Activated naive CD4-positive, alpha-beta T cell (primary cell): ENCODE measurements at places on chromosomes 5 and 9.

- DNase-seq, result no peak
These were observed 38.9 kb downstream of the ADAMTS16 start for GRCh38 chr5:5179079-5179478.

GRCh38 chr5:174972291-174972690 lies 247.9 kb downstream of the MSX2 start:
- DNase-seq, result no peak

DNA sequence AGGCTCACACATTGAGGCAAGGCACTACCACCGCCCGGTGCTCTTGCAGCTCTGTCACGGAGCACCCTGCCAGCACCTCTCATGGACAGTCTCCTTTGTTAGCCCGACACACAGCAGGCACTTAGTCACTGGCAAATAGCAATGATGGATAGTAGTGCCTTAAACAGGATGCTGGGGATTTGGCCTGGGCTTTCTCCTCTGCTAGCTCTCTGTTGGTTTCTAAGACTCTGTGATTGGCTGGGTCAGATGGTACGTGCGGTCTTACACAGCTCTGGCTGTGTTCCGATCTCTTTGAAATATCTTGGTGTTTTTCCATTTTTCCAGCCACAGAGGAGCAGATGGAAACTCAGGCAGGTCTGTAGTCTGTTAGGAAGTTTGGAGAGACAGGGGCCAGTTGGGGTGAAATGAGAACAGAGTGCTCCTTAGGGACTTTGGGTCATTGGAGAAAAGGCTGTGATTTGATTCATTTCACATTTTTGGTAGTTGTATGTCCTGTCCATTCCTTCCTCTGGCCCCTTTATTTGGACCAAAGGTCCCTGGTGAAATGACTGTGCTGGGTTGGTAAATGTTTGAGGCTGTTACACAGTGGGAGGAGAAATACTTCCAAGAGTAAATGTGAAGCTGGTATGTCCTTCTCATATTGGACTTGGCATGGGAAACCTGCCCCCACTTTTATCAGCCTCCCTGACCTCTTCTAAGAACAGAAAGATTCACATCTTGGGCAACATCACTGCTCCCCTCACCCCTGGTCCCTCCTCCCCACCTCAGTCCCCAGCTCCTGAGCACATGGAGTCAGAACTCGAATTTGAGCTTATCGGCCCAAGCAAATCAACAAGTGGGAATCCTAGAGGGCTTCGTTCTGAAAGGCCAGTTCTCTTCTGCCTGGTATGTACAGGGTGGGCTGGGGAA lies 3.4 kb downstream of the SMIM3 start:
- no peak for DNase-seq

DNA sequence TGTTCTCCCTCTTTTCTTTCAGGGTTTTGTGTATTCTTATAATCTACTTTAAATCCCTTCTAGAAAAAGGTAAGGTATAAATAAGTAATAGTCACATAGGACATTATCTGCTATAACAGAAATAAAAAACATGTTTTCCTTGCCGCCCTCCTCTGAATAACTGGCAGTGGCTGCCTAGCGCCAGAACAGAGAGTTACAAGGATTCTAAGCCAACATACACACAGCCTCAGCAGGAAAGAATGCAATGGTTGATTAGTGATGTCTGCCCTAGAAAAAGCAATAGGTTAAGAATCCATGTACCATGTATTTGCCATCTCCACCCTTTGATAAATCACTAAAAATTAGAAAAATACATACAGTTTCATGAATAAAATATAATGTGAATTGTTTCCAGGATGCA lies 4.9 kb downstream of the MED27 start:
- no peak for DNase-seq

- no peak for DNase-seq
These were observed 20.9 kb downstream of the CDHR2 start for GRCh38 chr5:176570044-176570443.

- no peak for DNase-seq
These were observed 18.8 kb downstream of the BTNL9 start for GRCh38 chr5:181058786-181059296.

GRCh38 chr5:64925123-64925522 lies 156.4 kb downstream of the CWC27 start:
- no peak for DNase-seq

DNA sequence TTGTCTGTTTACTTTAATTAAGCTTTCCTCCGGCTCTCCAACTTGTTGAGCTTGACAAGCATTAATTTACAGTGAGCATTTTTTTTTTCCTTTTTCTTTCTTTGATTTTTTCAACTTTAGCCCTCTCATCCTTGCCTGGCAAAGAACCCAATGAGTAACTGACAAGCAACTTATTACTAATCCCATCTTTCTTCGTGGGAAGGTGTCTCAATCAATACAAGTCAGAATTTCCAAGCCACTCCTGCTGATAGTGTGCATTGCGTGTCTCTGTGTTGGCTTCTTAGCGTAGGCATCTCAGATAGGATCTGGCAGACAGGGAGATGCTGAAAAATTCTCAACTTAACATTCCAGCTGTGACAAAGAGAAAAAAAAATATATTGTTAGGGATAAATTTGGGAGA lies 527.7 kb upstream of the WWC1 start:
- no peak for DNase-seq

DNA sequence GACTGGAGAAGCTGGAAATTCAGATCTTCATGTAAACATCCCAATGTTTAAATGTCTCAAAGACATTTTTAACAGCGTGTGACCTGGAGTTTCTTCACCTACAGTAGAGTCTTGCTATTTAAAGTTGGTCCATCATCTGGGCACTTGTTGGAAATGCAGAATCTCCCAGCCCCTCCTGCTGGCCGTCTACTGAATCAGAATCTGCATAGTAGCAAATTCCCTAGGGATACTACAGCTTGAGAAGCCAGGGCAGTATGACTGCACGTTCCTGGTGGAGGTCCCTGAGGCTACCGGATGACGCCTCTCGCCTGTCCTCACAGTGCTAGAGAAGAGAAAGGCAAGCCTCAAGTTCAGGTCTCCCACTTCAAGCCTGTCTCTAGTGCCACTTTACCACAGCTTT lies 15.7 kb downstream of the SAP30L start:
- no peak for DNase-seq

DNA sequence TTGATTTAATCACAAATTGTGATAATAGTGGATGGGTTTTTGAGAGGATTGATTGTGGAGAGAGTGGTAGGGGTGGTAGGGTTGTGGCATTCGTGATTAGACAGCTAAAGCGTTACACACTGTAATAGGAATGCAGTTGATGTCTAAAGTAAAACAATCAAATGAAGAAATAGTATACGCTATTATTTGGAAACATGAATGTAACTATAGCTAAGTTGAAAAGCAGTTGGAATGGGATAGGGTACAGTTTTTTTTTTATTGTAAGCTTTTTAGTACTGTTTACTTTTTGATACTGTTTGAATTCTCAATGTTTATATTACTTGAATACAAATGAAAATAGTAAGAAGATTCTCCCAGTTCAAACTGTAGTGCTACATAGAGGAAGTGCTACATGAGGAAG lies 51.8 kb downstream of the RANBP17 start:
- DNase-seq, result no peak

- DNase-seq, result no peak
These were observed 722.6 kb downstream of the TLE4 start for GRCh38 chr9:80294318-80294717.

DNA sequence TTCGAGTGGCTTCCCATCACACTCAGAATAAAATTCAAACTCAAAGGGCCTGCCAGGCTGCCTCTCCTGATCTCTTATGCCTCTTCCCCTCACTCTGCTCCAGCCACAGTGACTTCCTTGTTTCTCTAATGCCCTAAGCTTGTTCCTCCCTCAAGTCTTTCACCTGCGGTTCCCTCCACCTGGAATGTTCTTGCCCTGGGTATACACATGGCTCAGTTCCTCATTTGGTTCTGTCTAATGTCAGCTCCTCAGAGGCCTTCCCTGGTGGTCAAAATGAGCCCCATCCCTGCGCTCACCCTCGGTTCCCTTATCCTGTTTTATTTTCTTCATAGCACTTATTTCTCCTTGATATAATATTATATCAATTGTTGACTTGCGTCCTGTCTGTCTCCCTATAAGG lies 12.7 kb upstream of the CYSTM1 start:
- DNase-seq, result no peak

DNA sequence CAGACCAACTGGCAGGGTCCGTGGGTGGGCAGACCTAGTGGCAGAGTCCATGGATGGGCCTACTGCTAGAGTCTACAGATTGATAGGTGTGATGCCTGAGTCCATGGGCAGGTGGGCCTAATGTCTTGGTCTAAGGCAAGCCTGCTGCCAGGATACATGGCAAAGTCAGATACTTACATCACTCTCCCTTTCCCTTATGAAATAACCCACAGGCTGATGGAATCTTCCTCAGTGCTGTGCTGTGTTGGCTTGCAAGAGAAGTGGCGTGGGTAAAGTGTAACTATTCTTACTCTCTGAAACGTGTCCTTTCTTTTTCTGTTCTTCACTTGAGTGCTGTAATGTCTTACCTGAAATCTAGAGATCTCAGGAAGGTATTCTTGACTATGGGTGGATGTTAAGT lies 67.3 kb upstream of the ADRB2 start:
- DNase-seq, result no peak

GRCh38 chr5:41748631-41749030 lies 121.6 kb downstream of the OXCT1 start:
- no peak for DNase-seq

DNA sequence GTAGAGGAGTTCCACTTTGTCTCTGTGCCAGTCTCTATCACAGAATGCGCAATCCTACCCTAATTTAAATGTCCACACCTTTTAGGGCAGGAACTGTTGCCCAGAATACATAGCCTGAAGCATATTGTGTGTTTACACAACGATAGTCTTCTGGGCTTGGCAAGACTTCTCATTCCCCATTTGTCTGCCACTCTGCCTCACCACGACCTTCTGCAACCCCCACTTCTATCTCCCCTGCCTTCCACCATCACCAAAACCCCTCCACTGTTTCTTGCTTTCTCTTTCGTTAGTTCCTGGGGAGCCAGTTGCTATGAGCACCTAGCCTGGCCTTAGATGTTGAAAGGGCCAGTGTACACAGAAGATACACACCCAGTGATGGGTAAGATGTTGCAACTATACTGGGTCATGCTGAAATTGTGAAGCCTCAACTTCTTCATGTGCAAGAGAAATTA lies 883 bp upstream of the RNF145 start:
- no peak for DNase-seq

GRCh38 chr9:114680259-114681001 lies 1.6 kb downstream of the TEX48 start:
- DNase-seq, result no peak

DNA sequence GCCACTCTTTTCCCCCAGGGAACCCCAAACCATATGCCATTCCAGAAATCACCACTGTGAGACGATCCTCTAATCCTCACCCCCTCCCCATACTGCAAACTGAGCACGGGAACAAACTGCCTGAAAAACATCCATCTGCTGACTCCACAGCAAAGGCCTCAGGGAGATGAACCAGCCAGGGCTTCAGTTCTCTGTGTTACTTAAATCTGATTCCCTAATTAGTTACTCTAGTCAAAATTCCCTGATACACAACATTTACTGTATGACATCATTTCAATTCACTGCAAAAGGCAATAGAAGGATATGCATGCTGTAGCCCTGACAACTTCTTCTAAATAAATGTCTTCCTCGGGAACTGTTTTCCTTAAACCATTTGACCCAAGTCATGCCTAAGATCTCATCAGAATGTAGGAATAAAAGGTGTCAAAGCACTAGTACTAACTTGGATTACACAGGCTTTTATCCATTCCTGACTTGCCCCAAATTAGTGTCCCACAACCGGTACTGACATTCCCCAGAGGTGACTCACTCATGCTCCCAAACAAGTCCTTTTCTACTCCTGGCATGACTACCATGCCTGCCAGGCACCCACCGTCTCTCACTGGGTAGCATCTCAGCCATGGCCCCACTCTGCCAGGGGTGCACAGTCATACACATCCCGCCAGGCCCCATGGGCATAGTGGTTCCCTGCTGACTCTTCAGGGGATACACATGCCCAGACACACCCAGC lies 35.0 kb downstream of the MTX3 start:
- DNase-seq, result no peak

GRCh38 chr5:148794275-148794674 lies 32.1 kb upstream of the ADRB2 start:
- no peak for DNase-seq

GRCh38 chr5:40678460-40679147 lies 1.1 kb upstream of the PTGER4 start:
- no peak for DNase-seq

- DNase-seq, result no peak
These were observed 23.6 kb downstream of the COL27A1 start for GRCh38 chr9:114178756-114179450.

DNA sequence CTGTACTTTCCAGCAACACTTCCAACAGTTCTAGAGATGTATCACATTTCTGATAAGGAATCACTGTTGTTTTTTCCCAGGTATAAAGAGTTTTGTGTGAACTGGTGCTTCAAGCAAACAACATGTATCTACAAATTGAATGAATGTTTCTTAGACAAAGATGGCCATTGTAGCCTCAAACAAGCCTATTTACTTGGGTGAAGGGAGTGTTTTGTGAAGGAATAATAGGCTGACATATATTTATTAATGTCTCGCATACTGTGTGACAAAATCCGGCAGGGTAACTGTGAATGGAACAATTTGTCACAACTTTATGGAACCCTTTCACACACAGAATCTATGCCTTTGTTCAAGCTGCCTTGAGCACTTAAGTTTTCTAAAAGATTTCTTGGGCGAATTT lies 24.8 kb upstream of the DAB2 start:
- DNase-seq, result no peak

- DNase-seq, result no peak
These were observed 122.6 kb downstream of the ADAMTS12 start for GRCh38 chr5:33769196-33769595.

GRCh38 chr9:133457233-133457632 lies 2.5 kb upstream of the CACFD1 start:
- no peak for DNase-seq

DNA sequence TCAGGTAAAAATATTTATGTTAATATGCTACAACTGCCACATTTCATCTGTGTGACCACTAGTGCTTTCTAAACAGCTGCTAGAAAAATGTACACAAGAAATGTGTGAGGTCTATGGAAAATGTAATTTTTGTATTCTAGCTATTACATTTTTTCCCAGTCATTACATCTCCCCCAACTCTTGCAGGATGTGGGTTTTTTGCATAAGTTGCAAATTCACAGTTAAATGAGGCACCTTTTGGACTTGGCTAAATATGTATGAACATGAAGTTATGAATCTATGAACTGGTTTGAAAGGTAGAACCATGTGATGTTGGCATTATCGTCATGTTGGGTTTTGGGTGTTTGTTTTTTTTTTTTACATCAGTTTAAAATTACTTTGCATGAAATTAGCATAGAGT lies 590.4 kb upstream of the WWC1 start:
- DNase-seq, result no peak

- DNase-seq, result no peak
These were observed 283.8 kb upstream of the DMRT1 start for GRCh38 chr9:557601-558201.

DNA sequence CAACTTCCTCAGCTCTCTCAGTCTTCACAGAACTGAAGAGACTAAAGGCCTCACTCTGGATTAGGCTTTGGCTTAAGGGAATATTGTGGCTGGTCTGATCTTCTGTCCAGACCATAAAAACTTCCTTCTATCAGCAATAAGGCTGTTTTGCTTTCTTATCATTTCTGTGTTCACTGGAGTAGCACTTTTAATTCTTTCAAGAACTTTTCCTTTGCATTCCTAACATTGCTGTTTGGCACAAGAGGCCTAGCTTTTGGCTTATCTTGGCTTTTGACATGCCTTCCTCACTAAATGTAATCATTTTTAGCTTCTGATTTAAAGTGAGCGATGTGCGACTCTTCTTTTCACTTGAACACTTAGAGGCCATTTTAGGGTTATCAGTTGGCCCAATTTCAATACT lies 88.7 kb upstream of the ACOT12 start:
- no peak for DNase-seq

- DNase-seq, result no peak
These were observed 276.5 kb downstream of the ARHGEF28 start for GRCh38 chr5:73902327-73903051.
